Hematopoietic multipotent progenitor cell treated with erythropoietin and hydrocortisone succinate and interleukin-3 and kit ligand, for 6 days (in vitro differentiated cells): ENCODE measurements at places on chromosomes 7 and 10.
A peak's percentile ranks its signal among the peaks of the same experiment; 100 is the strongest.

GRCh38 chr7:158107806-158108205 is 479.8 kb downstream of the PTPRN2 start:
- DNase-seq, result no peak

- peak; percentile 61 for DNase-seq
Observed at GRCh38 chr10:124259139-124259825, 159.4 kb downstream of the OAT start.

- DNase-seq, result no peak
Observed at GRCh38 chr7:127532736-127533135, 52.7 kb downstream of the GCC1 start.

GRCh38 chr7:75842836-75843446 is 29.3 kb upstream of the CCL24 start:
- DNase-seq, result peak; percentile 53

GRCh38 chr7:44622342-44623151 is 16.1 kb downstream of the OGDH start:
- DNase-seq, result no peak

DNA sequence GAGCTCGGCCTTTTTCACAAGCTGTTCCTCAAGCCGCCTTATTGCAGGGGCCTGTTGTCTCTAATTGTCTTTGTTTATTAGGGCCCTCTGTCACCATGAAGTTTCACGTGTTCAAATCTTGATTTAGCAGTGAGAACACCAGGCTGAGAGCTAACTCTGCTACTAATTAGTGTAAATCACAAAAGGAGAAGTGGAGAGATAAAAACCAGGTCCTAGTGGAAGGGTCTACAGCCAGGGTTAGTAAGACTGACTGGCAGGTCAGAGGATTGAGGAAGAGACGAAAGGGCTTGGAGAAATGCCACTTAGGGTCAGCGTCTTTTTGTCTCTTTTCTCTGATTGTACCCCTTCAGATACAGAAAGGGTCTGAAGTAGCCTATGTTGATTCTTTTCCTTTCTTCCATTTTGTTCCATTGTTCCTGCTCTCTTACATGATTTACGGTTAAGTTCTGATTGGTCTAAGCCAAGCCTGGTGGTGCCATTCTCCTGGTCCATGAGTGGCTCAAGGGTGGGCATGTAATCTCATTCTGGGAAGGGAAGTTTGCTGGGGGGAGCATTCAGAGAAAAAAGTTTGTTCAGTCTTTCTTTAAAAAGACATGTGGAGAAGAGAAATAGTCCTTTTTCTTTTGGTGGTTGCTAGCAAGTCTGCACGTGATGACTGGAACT is 21.3 kb downstream of the SSMEM1 start:
- DNase-seq, result no peak

- DNase-seq, result peak; percentile 83
Observed at GRCh38 chr7:44477063-44477830, 13.2 kb downstream of the NUDCD3 start.

GRCh38 chr7:20784388-20785156 is 2.1 kb downstream of the SP8 start:
- peak; percentile 50 for DNase-seq

- no peak for DNase-seq
Observed at GRCh38 chr7:150516956-150517745, 2.5 kb downstream of the GIMAP7 start.

DNA sequence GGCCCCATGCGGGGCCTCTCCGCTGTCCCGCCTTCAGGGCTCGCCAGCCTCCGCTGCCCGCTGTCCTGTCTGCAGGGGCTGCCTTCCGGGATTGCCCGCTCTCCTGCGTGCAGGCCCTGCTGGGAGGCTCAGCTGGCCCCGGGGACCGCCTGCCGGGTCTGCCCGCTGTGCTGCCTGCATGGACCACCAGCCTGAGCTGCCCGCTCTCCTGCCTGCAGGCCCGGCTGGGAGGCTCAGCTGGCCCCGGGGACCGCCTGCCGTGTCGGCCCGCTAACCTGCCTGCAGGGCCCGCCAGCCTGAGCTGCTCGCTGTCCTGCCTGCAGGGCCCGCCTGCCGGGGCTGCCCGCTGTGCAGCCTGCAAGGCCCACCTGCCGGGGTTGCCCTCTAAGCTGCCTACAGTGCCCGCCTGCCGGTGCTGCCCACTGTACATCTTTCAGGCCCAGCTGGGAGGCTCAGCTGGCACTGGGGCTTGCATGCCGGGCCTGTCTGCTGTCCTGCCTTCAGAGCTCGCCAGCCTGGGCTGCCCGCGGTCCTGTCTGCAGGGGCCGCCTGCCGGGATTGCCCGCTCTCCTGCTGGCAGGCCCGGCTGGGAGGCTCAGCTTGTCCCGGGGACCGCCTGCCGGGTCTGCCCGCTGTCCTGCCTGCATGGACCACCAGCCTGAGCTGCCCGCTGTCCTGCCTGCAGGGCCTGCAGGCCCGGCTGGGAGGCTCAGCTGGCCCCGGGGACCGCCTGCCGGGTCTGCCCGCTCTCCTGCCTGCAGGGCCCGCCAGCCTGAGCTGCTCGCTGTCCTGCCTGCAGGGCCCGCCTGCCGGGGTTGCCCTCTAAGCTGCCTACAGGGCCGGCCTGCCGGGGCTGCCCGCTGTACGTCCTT is 165.1 kb downstream of the GLRX3 start:
- DNase-seq, result peak; percentile 47

DNA sequence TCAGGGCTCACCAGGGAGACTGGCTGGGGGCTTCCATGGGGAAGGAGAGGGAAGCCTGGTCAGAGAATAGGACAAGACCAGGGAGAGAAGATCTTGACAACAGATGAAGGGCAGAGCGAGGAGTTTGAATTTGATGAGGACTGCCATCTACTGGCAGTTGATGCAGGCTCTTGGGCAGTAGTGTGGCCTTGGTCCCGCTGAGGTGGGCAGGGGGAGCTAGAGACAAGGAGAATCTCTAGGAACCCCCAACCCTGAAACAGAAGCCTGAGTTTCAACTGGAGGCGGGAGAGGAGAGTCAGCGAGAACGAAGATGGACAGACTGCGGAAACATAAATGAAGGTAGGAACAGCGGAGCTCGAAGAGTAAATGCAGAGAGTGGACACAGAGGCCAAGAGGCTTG is 81.0 kb downstream of the PPP1R3C start:
- peak; percentile 42 for DNase-seq

GRCh38 chr7:17699696-17700095 is 240.6 kb downstream of the SNX13 start:
- no peak for DNase-seq
